ENCODE measurements at places on chromosomes 5 and 9. TPM values are rescaled to one million over a fixed set of nuclear protein-coding genes. Genes with fewer than 3 reads are reported as not detected.

The SLC34A3 gene
- total RNA-seq: not detected

The PCDHGB7 gene
- total RNA-seq: 1.4 TPM

DNA sequence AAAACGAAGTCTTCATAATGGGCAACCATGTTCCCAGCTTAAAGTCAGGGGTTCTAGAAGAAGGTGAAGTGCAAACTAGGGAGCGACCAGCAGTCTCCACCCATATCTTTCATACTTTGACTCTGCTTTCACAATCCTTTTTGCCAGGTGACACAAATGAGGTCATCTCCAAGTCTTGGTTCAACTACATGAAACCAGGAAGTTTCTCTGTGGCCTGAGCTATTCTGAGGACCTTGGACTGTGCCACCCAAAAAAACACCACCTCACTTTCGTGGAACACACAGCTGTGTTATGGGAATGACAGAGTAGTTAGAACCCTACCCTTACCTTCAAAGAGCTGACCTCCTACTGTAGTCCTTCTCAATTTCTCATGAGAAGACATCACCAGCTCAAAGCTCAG lies 309.2 kb downstream of the AGTPBP1 start:
- H3K4me1 ChIP-seq: no peaks in the 10 kb centered on the region
- DNase-seq: no peak
- H3K27ac ChIP-seq: no peak overlapping the region
- no peak overlapping the region for H3K4me3 ChIP-seq

The ZNF300 gene
- total RNA-seq: 9.4 TPM

DNA sequence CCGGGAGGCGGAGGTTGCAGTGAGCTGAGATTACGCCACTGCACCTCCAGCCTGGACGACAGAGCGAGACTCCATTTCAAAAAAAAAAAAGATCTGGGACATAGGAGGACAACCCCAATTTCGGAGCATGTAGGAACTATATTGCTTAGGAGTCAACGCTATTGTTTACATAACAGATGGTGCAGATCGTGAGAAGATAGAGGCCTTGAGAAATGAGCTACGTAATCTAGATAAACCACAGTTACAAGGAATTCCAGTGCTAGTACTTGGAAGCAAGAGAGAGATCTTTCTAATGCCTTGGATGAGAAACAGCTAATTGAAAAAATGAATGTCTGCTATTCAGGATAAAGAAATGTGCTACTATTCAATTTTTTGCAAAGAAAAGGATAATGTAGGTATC lies 20.3 kb downstream of the TBC1D2 start:
- H3K4me1 ChIP-seq: peaks cover 2% of the 10 kb centered on the region
- no peak overlapping the region for H3K4me3 ChIP-seq
- H3K27ac ChIP-seq: no peak overlapping the region
- no peaks in the 10 kb centered on the region for H3K27me3 ChIP-seq

DNA sequence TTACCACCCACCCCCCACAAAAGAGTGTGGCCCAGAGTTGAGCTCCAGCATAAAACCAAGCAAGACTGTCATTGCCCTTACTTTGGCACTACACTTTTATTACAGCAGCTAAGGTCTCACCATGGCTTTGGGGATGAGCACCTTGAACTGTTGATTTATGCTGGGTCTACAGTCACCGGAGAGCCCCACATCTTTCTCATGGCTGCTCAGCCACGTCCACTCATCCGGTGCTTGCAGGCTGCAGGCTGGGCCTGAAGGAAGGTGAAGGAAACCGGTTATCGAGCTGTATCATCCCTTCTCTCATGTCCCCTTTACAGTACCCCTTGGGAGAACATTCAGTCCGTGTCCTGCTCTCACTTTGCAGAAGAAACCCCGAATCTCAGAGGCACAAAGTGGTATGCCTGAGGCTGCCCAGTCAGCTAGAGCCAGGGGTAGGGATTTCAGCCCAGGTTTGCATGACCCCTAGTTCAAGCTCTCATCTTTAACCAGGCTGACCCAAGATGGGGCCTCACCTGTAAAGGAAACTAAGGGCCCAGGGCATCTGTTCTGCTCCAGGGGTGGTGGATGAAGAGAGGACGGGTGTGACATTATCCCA lies 11.6 kb downstream of the TMOD1 start:
- peaks cover 16% of the 10 kb centered on the region for H3K4me1 ChIP-seq
- H3K27me3 ChIP-seq: peaks cover 9% of the 10 kb centered on the region
- DNase-seq: no peak
- H3K36me3 ChIP-seq: no peaks in the 10 kb centered on the region
- no peak overlapping the region for H3K27ac ChIP-seq

DNA sequence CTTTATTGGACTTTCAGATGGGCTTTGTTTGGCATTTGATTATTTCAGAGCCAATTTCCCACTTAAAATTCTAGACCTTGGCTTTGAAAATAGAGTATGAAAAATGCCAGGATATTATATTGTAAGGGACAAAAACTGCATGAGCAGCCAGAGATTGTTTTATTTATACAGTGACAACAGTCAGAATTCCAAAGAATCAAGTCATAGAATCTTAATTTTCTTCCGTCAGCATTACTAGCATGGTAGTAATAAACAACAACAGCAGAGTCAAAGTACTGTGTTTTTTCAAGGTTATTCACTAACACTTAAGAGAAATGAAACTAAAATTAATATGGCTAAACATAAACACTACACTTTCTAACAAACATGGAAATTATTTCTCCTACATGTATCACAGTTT lies 52.2 kb downstream of the MLLT3 start:
- no peak for DNase-seq
- H3K27ac ChIP-seq: no peak overlapping the region
- no peak overlapping the region for H3K4me3 ChIP-seq
- no peaks in the 10 kb centered on the region for H3K4me1 ChIP-seq
- peaks cover 7% of the 10 kb centered on the region for H3K27me3 ChIP-seq

The UGT3A1 gene
- not detected for total RNA-seq

GRCh38 chr9:127451858-127452656 lies 747 bp downstream of the LRSAM1 start:
- DNase-seq: peak; percentile 37
- no peaks in the 10 kb centered on the region for H3K27me3 ChIP-seq
- H3K36me3 ChIP-seq: peaks cover 60% of the 10 kb centered on the region
- peak overlapping the region; percentile 96 for H3K27ac ChIP-seq
- H3K4me3 ChIP-seq: peak overlapping the region; percentile 96

GRCh38 chr5:164560216-164560615 lies 1054.8 kb downstream of the MAT2B start:
- H3K4me3 ChIP-seq: no peak overlapping the region
- no peaks in the 10 kb centered on the region for H3K36me3 ChIP-seq
- no peaks in the 10 kb centered on the region for H3K27me3 ChIP-seq
- H3K4me1 ChIP-seq: no peaks in the 10 kb centered on the region
- H3K27ac ChIP-seq: no peak overlapping the region

DNA sequence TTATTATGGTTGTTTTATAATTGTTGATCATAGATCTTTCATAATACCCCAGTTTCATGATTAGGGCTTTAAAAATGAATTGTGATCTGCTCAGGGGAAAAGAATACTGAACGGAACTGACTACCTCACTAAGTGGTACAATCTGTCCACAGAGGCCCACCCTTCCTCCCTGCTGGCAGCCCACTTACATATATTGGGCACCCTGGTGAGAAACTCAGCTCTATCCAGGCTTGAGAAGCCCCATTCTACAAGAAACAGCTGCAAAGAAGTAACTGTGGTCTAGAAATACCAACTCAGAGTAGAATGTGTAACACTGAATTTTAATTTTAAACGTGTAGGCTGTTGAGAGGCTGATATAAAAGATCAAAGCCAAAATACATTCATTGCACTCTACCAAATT lies 46.9 kb downstream of the TSSK1B start:
- H3K27ac ChIP-seq: no peak overlapping the region
- H3K36me3 ChIP-seq: no peaks in the 10 kb centered on the region
- H3K4me1 ChIP-seq: no peaks in the 10 kb centered on the region
- peaks cover 22% of the 10 kb centered on the region for H3K27me3 ChIP-seq
- H3K4me3 ChIP-seq: no peak overlapping the region

DNA sequence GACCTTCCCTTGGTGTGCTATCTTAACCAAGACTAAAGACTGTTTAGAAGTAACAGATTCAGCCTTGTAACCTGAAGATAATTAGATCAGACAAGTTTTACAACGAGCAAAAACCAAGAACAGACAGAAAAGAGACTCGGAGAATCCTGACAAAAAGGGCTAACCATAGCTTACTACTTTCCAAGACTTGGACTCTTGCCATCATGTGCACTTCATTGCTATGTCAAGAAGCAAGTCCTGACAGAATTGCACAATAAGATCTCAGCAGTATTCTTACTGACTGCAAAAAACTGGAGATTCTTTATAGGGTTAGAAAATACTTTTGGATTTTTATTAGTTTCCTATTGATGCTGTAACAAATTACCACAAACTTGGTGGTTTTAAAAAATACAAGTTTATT lies 1539.0 kb upstream of the NUDT12 start:
- H3K4me3 ChIP-seq: no peak overlapping the region
- H3K36me3 ChIP-seq: no peaks in the 10 kb centered on the region
- no peak overlapping the region for H3K27ac ChIP-seq
- H3K27me3 ChIP-seq: no peaks in the 10 kb centered on the region

DNA sequence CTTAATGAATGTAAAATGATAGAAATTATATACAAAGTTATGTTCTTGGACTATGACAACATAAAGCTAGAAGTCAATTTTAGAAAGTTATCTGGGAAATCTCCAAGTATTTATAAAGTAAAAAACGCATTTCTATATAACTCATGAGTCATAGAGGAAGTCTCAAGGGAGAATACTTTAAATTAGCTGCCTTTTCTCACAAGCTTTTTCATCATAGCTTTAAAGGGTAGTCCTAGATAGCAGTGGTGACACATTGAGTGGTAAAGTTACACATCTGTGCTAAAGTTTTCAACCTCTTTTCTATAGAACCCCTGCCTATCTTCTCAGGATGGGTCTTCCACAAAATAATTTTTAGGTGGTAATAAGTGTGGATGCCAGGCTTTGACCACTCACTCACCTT lies 598.3 kb upstream of the FAM174A start:
- H3K4me3 ChIP-seq: no peak overlapping the region
- H3K27me3 ChIP-seq: no peaks in the 10 kb centered on the region
- no peak for DNase-seq
- no peak overlapping the region for H3K27ac ChIP-seq

The CDX1 gene
- total RNA-seq: not detected

- no peak for DNase-seq
- peaks cover 51% of the 10 kb centered on the region for H3K4me1 ChIP-seq
- no peaks in the 10 kb centered on the region for H3K27me3 ChIP-seq
- H3K4me3 ChIP-seq: no peak overlapping the region
- peaks cover 8% of the 10 kb centered on the region for H3K36me3 ChIP-seq
- peak overlapping the region; percentile 19 for H3K27ac ChIP-seq
Observed at GRCh38 chr9:112384690-112385089, 4.8 kb downstream of the HSDL2 start.
